ENCODE measurements at places on chromosomes 2 and 18. TPM values are rescaled to one million over a fixed set of nuclear protein-coding genes. Genes with fewer than 3 reads are reported as not detected.
A peak's percentile ranks its signal among the peaks of the same experiment; 100 is the strongest.

The ARHGAP25 gene
- not detected for total RNA-seq

GRCh38 chr18:45611943-45612342 lies 3.3 kb upstream of the SLC14A2 start:
- DNase-seq, result no peak

DNA sequence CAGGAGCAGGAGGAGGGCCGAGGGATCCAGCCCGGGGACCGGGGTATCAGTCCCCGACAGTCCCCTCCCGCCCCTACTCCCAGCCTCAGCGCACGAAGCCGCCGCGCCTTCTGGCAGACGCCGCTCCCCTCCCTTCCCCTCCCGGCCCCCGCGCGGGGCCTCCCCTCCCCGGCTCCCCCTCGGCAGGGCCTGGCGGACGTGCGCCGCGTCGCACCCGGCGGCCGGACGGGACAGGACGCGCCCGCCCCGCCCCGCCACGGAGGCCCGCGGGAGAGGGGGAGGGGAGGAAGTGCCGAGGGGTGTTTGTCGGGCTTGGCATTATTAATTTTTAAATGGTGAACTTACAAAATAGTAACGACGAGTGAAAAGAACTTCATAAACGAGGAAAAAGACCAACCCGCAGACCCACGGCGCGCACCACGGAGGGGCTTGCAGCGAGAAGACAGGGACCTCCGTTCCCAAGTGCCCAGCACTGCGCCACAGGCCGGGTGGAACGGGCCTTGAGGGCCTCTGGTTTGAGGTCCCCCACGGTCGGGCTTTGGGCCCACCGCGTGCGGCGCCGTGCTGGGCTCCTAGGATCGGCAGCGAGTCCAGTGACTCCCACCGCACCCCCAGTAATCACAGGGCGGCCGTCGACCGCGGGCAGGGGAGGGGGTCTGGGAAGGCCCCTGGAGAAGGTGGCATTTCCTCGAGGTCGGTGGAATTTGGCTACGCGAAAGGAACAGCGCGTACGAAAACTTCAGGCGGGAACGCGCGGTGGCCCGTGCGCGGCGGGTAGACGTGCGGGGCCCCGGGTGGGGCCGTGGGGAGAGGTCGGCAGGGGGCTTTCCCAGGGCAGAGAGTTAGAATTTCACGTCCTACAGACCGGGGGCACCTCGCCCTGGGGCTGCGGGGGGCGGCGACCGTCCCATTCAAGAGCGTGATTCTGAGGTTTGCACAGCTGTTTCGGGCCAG lies 954 bp upstream of the CTDSP1 start:
- peak; percentile 91 for DNase-seq

- no peak for DNase-seq
Observed at GRCh38 chr2:106703161-106703560, 182.8 kb downstream of the ST6GAL2 start.

DNA sequence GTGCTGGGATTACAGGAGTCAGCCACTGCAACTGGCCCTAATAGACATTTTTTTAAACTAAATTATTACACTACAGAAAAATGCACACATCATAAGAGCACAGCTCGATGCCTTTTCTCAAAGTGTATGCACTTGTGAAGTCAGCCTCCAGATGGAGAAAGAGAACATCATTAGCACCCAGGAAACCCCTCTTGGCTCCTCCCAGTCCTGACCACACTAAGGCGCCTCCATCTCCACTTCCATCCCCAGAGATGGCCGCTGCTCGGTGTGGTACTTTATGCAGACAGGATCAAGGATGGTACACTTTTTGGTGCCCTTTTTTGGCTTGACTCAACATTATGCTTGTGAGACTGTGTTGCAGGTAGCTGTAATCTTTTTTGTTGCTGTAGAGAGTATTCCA lies 34.8 kb downstream of the RRM2 start:
- no peak for DNase-seq
